ENCODE measurements at places on chromosomes 3 and 15.
A peak's percentile ranks its signal among the peaks of the same experiment; 100 is the strongest.

DNA sequence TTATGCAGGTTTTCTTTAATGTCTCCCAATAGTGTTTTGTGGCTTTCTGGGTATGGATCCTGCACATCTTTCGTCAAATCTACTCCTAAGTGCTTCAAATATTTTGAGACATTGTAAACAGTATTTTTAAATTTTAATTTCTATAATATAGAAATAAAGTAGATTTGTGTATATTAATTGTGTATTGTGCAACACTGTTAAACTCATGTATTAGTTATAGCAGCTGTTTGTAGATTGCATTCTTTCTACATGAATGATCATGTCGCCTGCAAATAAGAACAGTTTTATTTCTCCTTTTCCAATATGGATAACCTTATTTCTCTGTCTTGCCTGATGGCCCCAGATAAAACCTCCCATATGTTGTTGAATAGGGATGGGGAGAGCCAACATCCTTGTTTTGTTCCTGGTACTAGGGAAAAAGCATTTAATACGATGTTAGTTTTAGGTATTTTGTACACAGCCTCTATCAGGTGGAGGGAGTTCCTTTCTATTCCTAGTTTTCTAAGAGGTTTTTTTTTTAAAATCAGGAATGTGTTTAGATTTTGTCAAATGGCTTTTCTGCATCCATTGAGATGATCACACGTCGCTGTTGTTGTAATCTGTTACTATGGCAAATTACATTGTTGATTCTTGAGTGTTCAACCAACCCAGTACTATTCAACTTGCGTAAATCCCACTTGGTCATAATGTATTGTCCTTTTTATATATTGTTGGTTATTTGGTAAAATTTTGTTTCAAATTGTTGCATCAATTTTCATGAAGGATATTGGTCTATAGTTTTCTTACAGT is 71.1 kb upstream of the DGKG start:
- peak; percentile 15 for DNase-seq

DNA sequence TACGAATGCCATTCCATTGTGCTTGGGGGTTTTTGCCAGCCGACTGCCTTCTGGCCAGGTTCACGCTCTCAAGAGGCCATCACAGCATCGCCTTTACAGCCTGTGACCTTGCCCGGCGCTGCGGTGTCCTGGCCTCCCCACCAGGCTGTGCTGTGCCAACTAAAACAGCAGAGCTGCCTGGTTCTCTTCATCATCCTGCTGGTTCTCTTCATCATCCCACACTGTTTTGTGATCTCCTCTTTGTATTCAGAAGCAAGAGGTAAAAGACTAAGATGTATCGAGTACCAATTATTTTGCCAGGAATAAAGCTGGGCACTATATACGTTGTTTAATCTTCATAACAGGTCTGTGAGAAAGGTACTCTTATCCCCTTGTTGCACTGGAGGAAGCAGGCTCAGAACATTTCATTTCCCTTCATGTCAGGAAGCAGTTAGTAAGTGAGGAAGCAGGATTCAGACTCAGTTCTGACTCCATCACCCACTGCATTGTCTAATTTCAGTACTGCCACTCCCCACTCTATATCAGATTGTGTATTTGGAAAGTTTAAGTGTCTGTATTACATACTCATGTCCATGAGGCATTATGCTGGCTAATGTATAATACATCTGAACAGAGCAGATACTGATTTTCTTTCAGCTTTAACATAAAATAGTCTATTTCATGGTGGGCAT is 92.7 kb downstream of the LRRC28 start:
- no peak for DNase-seq

GRCh38 chr15:80779658-80780415 is 667 bp downstream of the CEMIP start:
- no peak for DNase-seq

DNA sequence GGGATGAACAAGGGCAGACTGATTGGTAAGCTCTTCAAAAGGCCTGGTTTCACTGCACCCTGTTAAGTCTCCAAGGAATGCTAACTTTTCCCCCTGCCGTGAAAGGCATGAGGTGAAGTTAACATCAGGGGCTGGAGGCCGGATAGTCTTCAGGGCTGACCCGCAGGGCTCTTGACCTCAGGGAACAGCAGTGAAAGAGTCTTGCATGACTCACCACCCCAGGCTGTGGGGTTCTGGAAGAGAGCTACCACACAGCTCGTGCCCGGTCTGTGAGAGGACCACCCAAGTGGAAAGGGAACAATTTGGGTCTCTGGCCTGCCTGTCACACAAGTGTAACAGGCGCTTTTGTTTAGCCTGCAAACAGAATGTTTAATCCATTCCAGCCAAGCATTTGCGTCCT is 504.9 kb downstream of the EDEM1 start:
- DNase-seq = no peak

DNA sequence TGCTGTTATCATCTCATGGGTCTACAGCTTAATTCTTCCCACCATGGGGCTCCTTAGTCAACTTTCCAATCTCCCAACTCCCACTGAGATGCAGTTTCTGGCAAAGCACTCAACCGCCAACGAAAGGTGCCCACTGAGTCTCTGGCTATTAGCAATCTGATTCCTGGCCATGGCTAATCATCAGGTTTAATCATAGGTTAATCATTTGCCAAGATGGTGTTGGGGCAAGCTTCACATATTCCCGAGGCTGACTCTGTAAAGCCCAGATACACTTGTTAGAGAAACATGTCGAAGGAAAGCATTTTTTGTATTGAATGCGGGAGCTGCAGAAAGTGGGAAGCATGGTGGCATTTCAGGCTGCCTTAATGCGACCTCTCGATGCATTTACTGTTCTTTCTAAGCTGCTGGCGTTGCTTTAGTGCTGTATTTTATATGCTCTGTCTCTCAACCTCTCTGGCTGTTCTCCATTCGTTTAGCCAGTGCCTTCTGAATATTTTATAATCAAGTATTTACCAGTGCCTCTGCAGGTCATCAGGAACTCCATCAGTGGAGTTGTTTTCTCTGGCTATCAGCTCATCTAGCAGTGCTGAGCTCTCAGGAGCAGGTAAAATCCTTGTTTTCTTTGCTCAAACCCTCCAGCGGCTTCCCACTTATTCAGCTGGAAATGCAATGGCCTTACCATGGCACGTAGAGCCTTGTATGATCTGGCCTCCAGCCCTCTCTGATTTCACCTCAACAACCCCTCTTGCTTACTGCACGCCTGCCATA is 67.0 kb downstream of the EDEM1 start:
- DNase-seq = no peak

DNA sequence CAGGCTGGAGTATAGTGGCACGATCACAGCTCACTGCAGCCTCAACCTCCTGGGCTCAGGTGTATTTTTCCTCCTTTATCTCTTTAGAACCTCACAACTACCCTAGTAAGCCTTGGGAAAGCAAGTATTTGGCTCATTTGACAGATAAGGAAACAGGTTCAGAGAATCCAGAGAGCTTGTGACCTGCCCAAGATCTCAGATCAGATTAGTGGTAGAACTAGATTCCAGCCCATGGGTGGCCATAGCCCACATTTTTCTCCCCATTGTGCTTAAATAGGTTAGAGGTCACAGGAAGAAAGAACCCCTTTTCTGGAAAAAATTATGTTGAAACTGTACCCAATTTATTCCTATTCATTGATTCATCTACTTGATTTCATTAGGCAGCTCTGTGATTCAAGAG is 64.3 kb downstream of the TSC22D2 start:
- DNase-seq = no peak

- no peak for DNase-seq
These were observed 220.9 kb upstream of the NANOGP8 start for GRCh38 chr15:35305946-35306345.

- DNase-seq = no peak
These were observed 1034.4 kb downstream of the TUSC7 start for GRCh38 chr3:117743993-117744392.

- DNase-seq = no peak
These were observed 361.9 kb downstream of the LRTM1 start for GRCh38 chr3:54565956-54566355.

GRCh38 chr3:142319094-142319493 is 93.7 kb upstream of the GK5 start:
- no peak for DNase-seq

GRCh38 chr3:12615266-12615665 is 48.7 kb downstream of the RAF1 start:
- no peak for DNase-seq

GRCh38 chr15:86201313-86202008 is 121.8 kb downstream of the AGBL1 start:
- DNase-seq = no peak

- DNase-seq = peak; percentile 12
These were observed 84.6 kb downstream of the PRICKLE2 start for GRCh38 chr3:64140651-64141050.

All from NCI-H1694 (cell line).